ENCODE measurements at places on chromosomes 13 and 19. TPM values are rescaled to one million over a fixed set of nuclear protein-coding genes. Genes with fewer than 3 reads are reported as not detected.

Gene WDR88
- total RNA-seq = not detected

Gene LILRB4
- total RNA-seq = not detected

Gene CEACAM7
- total RNA-seq = not detected

Gene ZNF772
- total RNA-seq = 18.9 TPM
